ENCODE measurements at places on chromosomes 5 and 9.

- peak; percentile 83 for DNase-seq
These were observed 406.6 kb upstream of the TNC start for GRCh38 chr9:115524453-115525059.

GRCh38 chr9:120524038-120524437 lies 55.9 kb downstream of the CDK5RAP2 start:
- no peak for DNase-seq

- no peak for DNase-seq
These were observed 1.5 kb downstream of the LCN2 start for GRCh38 chr9:128150594-128151308.

DNA sequence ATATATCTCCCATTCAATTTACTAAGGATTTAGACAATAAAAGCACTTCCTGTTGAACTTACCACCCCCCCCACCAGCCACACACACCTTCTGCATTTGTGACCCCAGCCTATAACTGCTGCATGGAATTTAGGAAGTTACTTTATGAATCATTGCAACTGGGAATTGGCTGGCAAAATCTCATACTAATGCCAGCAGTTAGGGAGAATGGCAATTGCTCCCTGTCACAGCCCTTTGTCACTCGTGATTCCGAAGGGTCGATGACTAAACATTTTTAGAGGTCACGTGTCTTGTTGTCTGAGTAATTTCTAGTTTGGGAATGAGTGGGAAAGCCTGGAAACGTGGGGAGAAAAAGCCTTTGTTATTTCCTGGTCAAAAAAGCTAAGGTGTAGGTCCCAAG lies 46.6 kb upstream of the PCA3 start:
- DNase-seq, result peak; percentile 11

GRCh38 chr9:137157618-137158415 lies 12.0 kb downstream of the LRRC26 start:
- DNase-seq, result no peak

DNA sequence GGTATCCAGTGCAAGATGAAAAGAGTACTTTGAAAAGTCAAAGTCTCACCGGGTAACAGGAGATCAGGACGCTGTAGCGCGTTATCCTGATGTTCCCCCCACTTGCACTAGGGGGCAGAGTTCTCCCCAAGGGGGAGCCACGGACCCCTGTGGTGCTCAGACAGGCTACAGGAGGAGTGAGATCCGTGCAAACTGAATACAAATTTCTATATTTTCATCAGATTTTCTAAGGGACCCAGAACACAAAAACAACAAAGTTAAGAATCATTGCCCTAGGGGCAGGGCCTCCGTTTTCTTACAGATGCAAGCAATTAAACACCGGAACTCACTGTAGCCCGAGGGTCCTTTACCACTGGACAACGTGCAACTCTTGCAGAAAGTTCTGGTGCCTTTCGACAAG lies 2.0 kb downstream of the MYO10 start:
- peak; percentile 79 for DNase-seq

DNA sequence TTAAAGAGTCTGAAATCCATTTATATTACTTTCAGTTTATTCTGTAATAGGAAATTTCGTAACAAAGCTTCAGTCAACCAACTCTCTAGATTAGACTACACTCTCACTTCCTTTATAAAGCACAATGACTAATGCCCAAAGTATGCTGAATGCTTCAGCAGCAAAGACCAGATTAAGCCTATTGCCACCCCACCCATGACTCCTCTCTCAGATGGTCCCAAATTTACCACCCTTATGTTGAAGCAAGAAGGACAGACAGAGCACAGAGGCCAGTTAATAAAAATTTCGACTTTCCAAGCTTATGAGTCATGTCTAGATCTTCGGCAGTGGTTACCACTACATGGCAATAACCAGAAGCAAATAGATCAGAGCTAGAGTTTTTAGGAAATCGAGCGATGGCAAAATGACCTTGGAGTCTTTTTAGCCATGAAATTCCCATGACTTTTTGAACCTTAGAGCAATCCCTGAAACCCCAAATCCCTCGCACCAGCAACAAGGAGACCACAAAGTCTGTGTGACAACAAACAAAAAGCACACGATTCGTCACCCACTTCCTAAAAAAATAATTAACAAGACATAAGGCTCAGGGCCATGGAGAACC lies 287.8 kb upstream of the RASA1 start:
- DNase-seq, result peak; percentile 81

DNA sequence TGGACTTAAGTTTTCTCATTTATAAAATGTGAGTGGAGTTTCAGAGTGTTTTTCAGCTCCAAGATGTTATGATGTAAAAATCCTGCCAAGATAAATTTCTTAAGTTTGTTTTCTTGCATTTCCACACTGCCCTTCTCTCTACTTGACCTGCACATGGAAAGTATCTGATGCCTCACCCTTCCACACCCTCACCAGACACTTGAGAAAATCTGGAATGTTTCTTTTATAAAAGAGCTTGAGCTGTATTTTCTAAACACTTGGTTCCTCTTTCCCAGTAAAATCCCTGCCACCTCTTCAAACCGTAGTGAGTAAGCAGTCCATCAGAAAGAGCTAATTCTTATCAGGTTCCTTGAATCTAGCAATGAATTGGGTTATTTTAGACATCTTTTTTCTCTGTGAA lies 42.9 kb downstream of the FOXD1 start:
- no peak for DNase-seq

DNA sequence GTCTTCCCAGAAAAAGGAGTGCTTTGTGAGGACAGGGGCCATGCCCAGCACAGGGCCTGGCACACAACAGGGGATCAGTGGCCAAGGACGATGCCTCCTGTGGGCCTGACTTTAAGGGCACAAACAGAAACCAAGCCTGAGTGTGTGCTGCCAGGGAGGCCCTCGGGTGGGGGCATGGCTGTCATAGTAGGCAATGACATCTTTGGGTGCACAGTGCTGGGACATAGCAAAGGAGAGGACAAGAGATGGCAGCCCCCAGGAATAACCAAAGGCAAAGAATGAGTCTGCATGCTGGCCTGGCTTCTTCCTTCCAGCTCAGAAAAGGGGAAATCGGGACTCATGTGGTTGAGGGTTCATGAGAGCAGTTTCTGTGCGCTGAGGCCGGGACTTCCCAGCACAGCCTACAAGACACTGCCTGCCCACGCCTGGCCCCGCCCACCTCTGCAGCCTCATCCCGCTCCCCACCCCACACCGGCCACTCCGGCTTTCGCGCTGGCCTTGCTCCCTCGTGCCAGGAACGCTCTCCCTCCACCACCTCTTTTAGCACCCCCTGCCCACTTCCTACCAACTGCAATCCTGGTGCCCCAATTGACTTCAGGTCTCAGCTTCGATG lies 13.8 kb upstream of the LHX2 start:
- no peak for DNase-seq

All from fibroblast of skin of right quadriceps (primary cell).